ENCODE measurements at places on chromosomes 7 and 10.

- H3K27me3 ChIP-seq, result no peaks in the 10 kb centered on the region
- H3K27ac ChIP-seq, result no peak overlapping the region
- peaks cover 71% of the 10 kb centered on the region for H3K36me3 ChIP-seq
- no peak overlapping the region for H3K4me3 ChIP-seq
- no peak for DNase-seq
- H3K4me1 ChIP-seq, result no peaks in the 10 kb centered on the region
Measured at GRCh38 chr10:42790835-42791234, 8.2 kb downstream of the BMS1 start.

DNA sequence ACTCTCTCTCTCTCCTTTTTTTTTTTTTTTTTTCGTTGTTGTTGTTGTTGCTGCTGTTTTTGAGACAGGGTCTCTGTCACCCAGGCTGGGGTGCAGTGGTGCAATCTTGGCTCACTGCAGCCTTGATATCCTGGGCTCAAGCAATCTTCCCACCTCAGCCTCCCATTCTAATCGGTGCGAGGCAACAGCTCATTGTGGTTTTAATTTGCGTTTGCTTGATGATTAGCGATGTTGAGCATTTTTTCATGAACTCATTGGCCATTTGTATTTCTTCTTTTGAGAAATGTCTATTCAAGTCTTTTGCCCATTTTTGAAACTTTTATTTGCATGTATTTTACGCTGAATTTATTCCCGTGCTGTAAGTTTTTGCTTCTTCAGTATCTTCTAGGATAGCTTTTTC, 13.3 kb upstream of the ZC3HAV1L start:
- no peaks in the 10 kb centered on the region for H3K4me1 ChIP-seq
- DNase-seq, result no peak
- H3K4me3 ChIP-seq, result no peak overlapping the region
- H3K27ac ChIP-seq, result no peak overlapping the region
- H3K27me3 ChIP-seq, result no peaks in the 10 kb centered on the region

DNA sequence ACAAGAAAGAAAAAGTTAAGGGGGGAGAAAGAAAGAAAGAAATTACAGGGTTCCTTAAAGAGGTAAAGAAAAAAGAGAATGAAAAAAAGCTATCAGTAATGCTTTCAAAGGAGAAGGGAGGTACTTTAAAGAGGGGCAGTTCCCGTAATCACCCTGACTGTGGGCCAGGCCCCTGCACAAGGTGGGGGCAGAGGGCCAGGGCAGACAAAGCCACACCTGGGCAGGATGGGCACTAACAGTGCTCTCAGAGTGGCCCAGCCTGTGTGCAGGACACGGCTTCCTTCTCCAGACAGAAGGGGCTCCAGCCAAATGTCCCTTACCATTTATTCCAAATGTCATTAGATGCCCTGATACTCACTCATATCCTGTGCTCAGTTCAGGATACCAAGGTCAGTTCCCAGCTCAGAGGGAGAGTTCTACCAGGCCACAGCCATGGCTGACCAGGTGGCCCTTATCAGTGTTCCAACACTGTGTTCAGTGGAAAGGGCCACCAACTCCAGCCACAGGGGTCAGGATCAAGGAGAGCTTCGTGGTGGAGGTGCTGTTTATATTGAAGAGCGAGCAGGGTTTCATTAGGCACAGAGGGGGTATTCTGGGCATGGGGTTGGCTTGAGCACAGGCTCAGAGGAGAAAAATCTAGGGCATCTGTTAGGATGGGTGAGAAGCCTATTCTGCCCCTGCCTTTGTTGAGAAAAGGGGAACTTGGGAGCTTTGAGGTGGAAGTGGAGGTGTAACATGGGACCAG, 29.9 kb downstream of the DPCD start:
- H3K4me1 ChIP-seq, result peaks cover 31% of the 10 kb centered on the region
- H3K27me3 ChIP-seq, result no peaks in the 10 kb centered on the region
- H3K36me3 ChIP-seq, result no peaks in the 10 kb centered on the region
- no peak overlapping the region for H3K4me3 ChIP-seq
- H3K27ac ChIP-seq, result peak overlapping the region; percentile 68
- no peak for DNase-seq

- H3K4me3 ChIP-seq, result no peak overlapping the region
- no peaks in the 10 kb centered on the region for H3K36me3 ChIP-seq
- H3K27me3 ChIP-seq, result no peaks in the 10 kb centered on the region
- H3K27ac ChIP-seq, result no peak overlapping the region
- no peak for DNase-seq
- peaks cover 5% of the 10 kb centered on the region for H3K4me1 ChIP-seq
Measured at GRCh38 chr7:25901658-25902057, 250.3 kb upstream of the NFE2L3 start.

GRCh38 chr7:94904982-94905381, 2.4 kb upstream of the PPP1R9A start:
- no peaks in the 10 kb centered on the region for H3K4me1 ChIP-seq
- H3K27ac ChIP-seq, result no peak overlapping the region
- no peak overlapping the region for H3K4me3 ChIP-seq
- DNase-seq, result no peak
- no peaks in the 10 kb centered on the region for H3K27me3 ChIP-seq

DNA sequence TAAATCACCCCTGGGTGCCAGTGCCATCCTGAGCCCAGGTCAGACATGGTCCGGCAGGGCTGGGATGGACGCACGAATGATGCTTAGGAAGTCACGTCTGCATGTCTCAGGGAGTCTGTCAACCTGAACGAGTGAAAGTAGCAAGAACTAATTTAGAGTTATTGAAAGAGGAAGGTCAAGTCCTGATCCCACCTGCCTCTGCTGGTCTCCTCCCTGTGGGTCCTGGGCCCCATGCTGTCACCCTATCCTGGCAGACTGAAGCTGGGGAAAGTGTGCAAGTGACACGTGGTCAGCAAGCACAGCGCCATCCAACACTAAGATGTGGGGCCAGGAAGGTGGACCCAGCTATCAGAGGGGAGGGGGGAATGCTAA, 26.1 kb upstream of the GRID1 start:
- no peaks in the 10 kb centered on the region for H3K27me3 ChIP-seq
- peak overlapping the region; percentile 66 for H3K4me3 ChIP-seq
- peak; percentile 70 for DNase-seq
- H3K27ac ChIP-seq, result peak overlapping the region; percentile 70
- no peaks in the 10 kb centered on the region for H3K36me3 ChIP-seq

DNA sequence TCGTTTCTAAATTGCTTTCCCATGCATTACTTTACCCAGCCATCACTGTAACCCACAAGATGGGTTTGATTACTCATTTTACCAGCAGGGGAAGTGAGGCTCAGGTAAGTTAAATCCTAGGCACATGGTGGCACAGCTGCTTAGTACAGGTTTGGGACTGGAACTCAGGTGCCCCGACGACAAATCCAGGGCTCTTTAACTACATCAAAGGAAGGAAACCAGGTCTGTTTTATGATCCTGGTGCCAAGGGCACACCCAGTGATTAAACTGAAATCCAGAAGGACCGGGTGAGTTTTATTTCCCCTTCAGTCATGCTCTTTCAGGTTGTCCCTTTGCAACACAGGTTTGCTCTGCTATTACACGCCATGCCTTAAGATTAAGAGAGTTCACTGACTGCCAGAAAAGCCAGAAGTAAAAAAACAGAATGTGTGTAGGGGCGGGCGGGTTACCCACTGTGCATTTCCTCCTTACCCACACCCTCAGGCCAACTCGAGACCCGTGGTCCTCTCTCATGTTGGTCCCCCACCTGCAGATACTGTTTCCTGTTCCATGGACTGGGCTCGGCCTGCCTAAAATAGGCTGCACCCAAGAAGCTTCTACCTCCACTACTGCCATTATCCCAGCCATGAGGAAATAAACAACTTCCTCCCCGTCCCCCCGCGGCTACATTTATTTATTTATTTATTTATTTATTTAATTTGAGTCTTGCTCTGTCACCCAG, 55.1 kb upstream of the KDM7A start:
- no peak for DNase-seq
- H3K36me3 ChIP-seq, result no peaks in the 10 kb centered on the region
- no peak overlapping the region for H3K27ac ChIP-seq
- H3K27me3 ChIP-seq, result no peaks in the 10 kb centered on the region
- H3K4me3 ChIP-seq, result no peak overlapping the region

DNA sequence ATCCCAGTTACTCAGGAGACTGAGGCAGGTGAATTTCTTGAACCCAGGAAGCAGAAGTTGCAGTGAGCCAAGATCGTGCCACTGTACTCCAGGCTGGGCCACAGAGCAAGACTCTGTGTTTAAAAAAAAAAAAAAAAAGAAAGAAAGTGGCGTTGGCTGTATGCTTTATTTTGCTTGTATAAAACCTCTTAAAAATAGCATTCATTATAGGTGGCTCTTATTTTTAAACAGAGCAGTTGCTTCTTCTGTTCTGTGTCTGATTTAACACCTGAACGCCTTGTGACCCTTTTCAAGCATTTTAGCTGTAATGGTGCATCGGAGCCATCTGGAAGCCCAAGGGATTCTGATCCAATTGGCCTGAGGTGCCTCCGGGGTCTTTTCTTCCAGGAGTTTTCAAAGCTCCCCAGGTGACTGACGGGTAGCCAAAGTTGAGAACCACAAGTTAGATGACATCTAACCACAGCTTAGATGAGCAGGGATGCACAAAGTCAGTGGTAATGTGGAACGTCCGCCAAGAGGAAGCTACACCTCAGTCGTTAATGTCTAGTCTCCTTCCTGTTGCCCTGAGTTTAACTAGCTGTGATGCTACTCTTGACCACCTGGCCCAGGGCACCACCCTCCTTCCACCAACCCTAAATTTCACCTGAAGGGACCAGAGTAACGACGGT, 274.6 kb upstream of the KLF6 start:
- H3K36me3 ChIP-seq, result no peaks in the 10 kb centered on the region
- H3K27me3 ChIP-seq, result no peaks in the 10 kb centered on the region
- no peak for DNase-seq
- no peak overlapping the region for H3K4me3 ChIP-seq
- no peaks in the 10 kb centered on the region for H3K4me1 ChIP-seq

DNA sequence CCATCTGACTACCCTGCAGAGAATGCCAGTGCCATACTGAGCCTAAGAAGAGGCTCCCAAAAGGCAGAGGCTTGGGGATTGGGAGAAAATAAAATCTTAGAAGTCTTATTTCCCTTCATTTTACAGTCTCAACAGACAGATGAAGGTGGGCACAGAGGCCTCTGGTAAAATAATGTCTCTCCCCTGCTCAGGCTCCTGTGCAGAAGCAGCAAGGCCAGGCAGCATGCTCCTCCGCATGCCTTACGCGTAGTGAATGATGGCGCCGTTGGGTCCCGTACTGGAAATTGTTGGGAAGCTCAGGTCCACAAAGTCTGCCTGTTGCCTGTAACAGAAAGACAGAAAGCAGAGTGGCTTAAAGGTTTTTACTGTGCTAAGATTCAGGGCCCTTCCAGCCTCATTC, 45.8 kb downstream of the XPNPEP1 start:
- peaks cover 59% of the 10 kb centered on the region for H3K36me3 ChIP-seq
- H3K27ac ChIP-seq, result no peak overlapping the region
- no peaks in the 10 kb centered on the region for H3K27me3 ChIP-seq
- DNase-seq, result no peak
- H3K4me3 ChIP-seq, result no peak overlapping the region

GRCh38 chr7:32150589-32150988, 80.4 kb upstream of the PDE1C start:
- H3K27me3 ChIP-seq, result no peaks in the 10 kb centered on the region
- H3K4me3 ChIP-seq, result no peak overlapping the region
- DNase-seq, result no peak
- no peaks in the 10 kb centered on the region for H3K4me1 ChIP-seq
- H3K36me3 ChIP-seq, result no peaks in the 10 kb centered on the region

- no peak for DNase-seq
- H3K36me3 ChIP-seq, result no peaks in the 10 kb centered on the region
- H3K27ac ChIP-seq, result no peak overlapping the region
- H3K4me1 ChIP-seq, result peaks cover 24% of the 10 kb centered on the region
Measured at GRCh38 chr10:79409726-79410085, 35.7 kb downstream of the ZCCHC24 start.
